GM19239 (cell line): ENCODE measurements at places on chromosomes 16 and 17.

DNA sequence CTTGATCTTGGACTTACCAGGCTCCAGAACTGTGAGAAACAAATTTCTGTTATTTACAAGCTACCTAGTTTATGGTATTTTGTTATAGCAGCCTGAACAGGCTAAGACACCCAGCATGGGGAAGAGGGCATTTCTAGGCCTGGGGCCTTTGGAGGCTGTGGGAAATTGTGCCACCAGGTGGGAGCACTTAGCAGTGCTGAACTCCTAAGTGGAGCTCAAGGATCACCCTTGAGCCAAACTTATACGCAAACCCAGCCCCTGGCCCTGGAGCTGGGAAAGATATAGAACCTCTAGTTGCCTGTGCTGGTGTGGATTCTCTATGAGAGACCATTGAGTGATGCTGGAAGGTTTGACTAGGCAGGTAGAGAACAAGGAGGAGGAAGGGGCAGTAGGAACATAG, 36.1 kb downstream of the MIS12 start:
- DNase-seq = no peak

DNA sequence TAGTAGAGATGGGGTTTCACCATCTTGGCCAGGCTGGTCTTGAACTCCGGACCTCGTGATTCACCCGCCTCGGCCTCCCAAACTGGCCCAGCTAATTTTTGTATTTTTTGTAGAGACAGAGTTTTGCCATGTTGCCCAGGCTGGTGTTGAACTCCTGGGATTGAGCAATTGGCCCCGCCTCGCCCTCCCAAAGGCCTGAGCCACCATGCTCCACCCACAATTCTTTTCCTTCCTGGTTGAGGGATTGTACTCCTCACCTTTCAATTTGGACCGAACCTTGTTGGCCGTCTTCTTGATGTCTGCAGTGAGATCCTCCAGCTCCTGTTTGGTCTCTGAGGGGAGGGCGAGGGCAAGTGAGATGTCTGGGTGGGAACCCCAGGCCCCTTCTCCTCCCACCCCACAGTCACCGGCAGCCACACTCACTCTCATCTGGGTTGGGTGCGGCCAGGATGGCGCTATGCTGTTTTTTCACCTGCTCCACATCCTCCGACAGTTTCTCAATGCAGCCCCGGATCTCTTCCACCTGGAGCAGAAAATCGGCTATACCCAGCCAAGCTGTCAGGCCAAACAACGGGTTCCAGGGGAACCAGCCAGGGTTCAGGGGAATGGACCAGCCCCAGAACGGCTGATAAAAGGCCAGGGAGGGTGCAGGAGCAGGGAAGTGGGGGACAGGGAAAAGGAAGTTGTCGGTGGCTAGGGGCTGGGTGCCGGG, 9.6 kb downstream of the STX1B start:
- DNase-seq = no peak

- DNase-seq = no peak
Measured at GRCh38 chr16:56364865-56365264, 60.5 kb downstream of the AMFR start.

DNA sequence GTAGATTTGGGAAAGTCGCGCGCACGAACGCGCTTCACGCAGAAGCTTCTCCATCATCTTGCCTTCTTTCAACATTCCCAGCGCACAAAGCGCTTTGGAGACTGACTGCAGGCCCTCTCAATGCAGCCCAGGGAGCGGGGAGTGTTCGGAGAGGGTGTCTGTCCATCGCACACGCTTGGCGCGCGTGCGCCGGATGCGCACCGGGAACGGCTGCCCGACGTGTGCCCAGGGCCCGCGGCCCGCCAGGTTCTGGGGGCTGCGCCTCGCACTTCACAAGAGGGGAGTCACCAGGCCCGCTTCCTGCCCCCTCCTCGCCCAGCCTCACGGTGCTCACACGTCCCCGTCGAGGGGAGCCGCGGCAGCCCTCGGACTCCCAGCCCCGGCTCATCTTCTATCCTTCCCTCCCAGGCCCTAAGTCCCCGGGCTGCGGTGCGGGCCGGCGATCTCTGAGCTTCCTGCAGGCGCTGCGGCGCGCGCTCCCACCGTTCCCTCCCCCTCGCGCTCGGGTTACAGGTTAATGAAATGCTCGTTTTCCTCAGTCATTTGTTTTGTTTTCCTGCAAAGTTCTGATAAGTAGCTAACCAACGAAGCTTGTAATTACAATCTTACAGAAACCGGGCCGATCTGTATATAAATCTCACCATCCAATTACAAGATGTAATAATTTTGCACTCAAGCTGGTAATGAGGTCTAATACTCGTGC, 2.8 kb upstream of the IRX3 start:
- no peak for DNase-seq

DNA sequence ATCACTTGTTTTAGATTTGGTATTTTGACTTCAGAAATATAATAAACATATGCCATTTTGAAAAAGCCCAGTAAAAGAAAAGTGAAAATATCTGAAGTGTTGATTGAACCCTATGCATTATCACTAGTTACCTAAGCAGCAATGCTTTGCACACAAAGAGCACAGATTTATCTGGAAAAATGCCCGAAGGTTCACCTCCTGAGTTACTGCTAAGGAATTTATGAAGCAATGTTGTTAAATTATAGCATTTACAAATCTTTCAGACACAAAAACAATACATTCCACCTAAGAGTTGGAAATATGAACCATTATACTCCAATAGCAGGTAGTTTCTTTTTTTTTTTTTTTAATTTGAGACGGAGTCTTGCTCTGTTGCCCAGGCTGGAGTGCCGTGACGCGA, 38.9 kb upstream of the GHDC start:
- no peak for DNase-seq

- DNase-seq = no peak
Measured at GRCh38 chr16:17850581-17851250, 380.0 kb upstream of the XYLT1 start.

DNA sequence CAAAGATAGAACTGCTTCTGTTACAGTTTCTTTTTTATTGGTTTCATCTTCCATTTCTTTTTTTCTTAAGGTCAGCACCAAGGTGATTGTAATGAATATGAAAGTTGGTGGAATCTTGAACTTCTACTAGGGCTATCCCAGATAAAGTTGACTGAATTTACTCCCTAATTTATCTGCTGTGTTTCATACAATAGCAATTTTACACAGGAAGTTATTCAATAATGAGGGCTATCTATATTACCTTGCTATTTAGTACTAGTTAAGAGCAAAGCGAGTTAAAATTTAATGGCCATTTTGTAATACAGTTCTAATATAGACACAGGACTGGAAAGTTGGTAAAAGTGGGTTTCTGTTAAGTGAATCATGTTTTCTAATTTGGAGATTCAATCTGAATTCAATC, 24.1 kb downstream of the USP10 start:
- no peak for DNase-seq

DNA sequence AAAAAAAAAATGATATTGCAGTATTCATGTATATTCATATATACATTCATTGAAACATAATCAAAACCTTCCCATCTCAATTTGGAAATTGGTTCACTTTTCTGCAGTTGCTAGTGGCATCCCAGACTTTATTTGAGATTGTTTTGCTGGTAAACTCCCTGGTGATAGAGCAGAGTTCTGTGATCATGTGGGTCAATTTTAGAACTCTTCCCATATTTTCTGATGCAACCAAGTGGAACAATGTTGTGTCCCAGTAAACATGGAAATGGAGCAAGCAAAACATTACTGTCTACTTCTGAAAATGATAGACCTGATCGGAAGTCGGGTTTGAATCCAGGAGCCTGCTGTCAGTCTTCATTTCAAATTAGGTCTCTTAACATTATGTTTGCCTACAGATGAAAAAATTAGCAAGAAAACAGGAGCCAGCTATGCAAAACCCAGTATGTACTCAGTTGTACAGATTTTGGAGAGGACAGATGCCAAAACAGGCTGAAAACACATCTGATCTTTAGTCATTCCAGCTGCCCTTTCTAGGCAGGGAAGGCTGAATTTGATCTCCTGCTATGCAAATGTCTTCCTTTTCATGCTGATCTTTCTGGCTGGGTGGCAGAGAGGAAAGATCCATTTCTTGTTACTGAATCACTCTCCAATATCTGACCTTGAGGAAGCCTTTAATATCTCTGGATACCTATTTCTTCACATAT, 786.6 kb upstream of the SOX9 start:
- no peak for DNase-seq

- DNase-seq = no peak
Measured at GRCh38 chr17:18250259-18250658, 8.3 kb downstream of the FLII start.

GRCh38 chr17:67800495-67800928, 24.8 kb upstream of the BPTF start:
- peak; percentile 76 for DNase-seq

DNA sequence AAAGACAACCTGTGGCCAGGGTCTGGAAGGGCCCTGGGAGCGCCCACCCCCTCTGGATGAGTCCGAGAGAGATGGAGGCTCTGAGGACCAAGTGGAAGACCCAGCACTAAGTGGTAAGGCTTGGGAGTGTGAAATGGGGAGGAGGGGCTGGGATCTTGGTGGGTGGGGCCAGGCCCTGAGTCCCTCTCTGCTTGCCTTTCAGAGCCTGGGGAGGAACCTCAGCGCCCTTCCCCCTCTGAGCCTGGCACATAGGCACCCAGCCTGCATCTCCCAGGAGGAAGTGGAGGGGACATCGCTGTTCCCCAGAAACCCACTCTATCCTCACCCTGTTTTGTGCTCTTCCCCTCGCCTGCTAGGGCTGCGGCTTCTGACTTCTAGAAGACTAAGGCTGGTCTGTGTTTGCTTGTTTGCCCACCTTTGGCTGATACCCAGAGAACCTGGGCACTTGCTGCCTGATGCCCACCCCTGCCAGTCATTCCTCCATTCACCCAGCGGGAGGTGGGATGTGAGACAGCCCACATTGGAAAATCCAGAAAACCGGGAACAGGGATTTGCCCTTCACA, 1.2 kb upstream of the STARD3 start:
- DNase-seq = no peak

DNA sequence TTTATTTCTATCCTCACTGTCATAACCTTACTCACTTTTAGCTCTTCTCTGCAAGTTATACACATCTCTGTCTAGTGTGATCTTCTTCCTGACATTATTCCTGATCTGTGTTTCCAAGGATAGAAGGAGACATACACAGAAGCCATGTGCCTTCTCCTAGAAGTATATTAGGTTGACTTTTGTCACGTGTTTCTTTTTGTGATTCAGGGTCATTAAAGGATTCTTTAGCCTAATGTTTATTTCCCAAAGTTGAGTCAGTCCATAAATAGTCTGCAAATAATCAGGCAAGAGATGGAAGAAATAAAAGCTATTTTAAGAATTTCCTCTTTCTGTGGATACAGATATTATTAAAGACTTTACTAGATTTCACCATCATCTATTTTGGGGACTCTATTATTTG, 214.1 kb upstream of the GOT2 start:
- DNase-seq = no peak

- no peak for DNase-seq
Measured at GRCh38 chr16:14509055-14509454, 121.0 kb downstream of the PARN start.

- no peak for DNase-seq
Measured at GRCh38 chr17:35733366-35733765, 1.9 kb downstream of the RASL10B start.

DNA sequence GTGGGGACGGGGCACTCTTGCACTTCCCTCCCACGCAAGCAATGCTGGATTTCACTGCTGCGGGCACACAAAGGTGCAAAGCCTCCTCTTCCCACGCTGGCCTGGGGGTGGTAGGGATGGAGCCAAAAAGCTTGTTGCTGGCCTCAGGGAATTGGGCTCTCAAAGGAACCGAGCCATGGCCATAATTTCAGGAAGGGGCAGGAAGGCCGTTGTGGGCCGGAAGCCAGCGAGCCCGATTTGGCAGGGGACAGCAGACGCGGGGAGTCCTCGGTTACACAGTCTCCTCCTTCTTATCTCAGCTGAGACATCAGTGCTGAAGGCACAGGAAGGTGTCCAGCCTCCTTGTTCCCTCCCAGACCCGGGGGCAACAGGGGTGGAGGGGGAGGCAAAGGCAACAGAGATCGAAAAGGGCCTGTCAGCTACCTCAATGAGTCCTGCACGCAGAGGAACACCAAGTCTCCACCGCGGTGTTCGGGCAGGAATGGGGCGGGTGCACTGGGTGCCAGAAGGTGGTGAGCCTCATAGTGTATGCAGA, 59.5 kb downstream of the SLFN11 start:
- no peak for DNase-seq

DNA sequence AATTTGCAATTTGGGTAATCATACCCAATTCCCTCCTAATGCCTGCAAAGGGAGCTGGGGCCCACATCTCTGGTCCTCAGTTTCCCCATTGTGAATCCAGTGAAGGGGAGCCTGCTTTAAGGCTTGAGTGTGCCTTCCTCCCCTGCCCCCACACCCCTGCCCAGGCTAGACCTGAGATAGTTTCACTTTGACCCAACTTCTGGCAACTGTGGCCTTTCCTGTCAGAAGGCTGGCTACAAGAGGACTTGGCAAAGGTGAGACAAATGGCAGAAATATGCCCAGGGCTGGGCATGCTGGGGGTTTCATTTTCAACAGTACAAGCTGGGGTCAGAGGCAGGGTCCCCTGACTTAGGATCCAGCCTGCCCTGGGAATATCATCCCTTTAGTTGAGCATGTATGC, 10.0 kb downstream of the SOCS1 start:
- no peak for DNase-seq

- DNase-seq = no peak
Measured at GRCh38 chr17:79607940-79608623, 2.8 kb downstream of the RBFOX3 start.

DNA sequence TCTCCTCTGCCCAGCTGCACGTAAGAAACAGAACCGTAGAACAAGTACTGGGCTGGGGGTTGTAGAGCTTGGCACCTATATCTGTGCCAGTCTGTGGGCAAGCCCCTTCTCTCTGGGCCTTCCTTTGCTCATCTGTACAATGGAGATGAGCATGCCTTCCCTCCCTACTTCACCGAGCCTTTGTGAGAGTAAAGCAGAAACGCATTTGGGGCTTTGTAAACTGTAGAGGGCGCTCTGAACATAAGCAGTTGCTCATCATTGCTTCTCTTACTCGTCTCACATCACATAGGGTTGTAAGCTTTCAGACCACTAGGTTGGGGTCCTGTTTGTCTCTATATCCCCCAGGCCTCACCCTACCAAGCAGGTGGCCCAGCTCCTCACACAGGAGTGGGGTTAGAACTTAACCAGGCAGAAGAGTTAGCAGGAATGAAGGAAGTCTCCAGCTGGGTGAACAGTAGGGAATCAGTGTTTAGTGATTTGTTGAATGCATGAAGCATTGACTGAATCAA, 15.1 kb downstream of the SAMD14 start:
- no peak for DNase-seq

GRCh38 chr17:73588891-73589290, 55.4 kb downstream of the SDK2 start:
- no peak for DNase-seq

GRCh38 chr17:83099570-83100181, 20.3 kb downstream of the METRNL start:
- no peak for DNase-seq

- no peak for DNase-seq
Measured at GRCh38 chr16:74607310-74607961, 522 bp upstream of the GLG1 start.

DNA sequence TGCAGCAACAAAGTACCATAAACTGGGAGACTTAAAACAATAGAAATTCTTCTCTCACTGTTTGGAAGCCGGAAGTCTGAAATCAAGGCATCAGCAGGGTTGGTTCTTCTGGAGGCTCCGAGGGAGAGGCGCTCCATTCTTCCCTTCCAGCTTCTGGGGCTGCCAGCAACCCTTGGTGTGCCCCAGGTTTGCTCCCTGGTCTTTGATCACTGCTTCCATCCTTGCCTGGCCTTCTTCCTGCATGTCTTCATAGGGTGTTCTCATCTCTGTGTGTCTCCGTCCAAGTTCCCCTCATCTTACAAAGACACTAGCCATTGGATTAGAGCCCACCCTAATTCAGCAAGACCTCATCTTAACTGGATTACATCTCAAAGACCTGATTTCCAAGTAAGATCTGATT, 35.3 kb upstream of the LRRC75A start:
- DNase-seq = no peak
